LHCN-M2 (cell line): ENCODE measurements at places on chromosomes 16 and 17.
A peak's percentile ranks its signal among the peaks of the same experiment; 100 is the strongest.

DNA sequence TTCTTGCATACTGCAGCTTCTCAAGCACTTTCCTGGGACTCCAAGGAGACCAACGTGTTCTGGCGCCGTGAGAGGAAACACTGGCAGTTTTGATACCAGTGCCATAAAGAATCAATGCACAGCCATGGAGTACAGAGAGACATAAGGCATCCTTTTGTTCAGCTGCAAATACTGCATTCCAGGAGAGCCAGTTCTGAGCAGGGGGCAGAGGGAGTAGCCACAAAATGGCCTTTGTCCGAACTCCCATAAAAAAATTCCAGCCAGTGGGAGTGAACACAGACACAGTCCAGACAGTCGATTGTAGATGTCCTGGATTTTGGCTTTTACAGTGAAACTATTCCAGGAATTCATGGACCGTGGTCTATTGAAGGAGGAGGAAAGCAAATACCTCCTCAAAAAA lies 36.2 kb upstream of the TEKT3 start:
- peak; percentile 72 for DNase-seq

GRCh38 chr17:17987187-17987896 lies 14.7 kb downstream of the DRC3 start:
- DNase-seq = no peak

DNA sequence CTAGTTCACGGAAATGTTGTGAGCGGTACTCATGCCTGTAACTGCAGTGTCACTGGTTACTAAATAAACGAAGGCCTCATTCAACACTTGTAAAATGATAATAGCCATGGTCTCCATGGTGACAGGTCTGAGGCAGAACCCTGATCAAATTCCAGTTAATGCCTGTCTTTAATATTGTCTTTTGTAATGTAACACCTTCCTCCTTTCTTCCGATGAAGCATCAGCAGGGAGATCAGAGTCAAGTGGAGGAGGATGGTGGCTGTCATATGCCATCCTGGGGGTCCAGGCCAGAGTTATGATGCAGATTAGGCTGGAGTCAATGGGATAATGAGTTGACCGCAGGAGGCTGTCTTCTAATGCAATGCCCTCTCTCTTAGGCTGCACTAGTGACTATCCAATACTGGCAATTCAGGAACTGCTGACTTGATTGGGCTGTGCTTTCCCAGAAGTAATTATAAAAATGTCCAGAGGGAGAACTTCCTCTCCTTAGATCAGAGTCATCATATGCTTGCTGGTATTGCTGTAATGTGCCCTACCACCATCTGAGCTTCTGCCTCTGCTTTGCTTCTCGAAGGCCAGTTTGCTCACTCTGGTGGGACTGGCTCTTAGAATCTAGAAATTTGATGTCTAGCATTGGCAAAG lies 419.1 kb downstream of the CA10 start:
- DNase-seq = no peak

GRCh38 chr16:3292604-3293003 lies 9.3 kb downstream of the ZNF263 start:
- peak; percentile 4 for DNase-seq
